ENCODE measurements at places on chromosomes 4 and X.

DNA sequence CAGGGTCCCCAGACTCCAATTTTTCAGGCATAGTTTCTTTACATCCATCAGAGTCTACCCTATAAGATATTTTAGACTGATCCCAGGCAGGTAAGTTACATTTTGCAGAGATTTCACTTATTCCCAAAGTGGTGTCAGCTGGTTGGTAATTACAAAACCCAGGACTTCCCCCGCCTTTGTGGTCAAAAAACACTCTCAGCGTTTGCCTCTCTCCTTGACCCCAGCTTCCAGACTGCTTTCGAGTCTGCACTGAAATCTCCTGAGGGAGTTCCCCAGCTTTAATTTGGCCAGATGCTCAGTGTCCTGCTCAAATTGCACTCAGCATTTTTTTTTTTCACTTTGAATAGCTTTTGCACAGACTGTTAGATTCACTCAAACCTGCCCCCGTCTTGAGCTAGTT, 11.2 kb upstream of the AMOT start:
- no peak for DNase-seq

DNA sequence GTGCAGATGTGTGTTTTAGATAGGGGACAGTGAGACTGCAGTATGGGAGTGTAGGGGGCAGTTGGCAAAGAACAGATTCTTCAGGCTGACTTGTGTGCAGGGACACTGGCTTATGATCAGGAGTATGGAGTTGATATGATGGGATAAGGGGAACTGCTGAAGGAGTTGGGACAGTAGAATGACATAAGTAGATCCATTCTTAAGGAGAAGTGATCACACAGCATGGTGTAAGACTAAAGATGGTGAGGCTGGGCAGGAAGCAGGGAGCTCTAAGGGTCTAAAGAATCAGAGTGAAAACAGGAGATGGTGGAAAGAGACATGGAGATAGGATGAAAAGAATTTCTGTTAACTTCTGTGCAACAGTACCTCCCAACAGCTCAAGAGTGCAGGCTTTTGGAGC, 70.7 kb downstream of the REELD1 start:
- DNase-seq: no peak

GRCh38 chr4:136900696-136901095, 631.6 kb downstream of the PCDH18 start:
- no peak for DNase-seq

GRCh38 chr4:38831653-38832052, 25.0 kb downstream of the TLR6 start:
- no peak for DNase-seq

DNA sequence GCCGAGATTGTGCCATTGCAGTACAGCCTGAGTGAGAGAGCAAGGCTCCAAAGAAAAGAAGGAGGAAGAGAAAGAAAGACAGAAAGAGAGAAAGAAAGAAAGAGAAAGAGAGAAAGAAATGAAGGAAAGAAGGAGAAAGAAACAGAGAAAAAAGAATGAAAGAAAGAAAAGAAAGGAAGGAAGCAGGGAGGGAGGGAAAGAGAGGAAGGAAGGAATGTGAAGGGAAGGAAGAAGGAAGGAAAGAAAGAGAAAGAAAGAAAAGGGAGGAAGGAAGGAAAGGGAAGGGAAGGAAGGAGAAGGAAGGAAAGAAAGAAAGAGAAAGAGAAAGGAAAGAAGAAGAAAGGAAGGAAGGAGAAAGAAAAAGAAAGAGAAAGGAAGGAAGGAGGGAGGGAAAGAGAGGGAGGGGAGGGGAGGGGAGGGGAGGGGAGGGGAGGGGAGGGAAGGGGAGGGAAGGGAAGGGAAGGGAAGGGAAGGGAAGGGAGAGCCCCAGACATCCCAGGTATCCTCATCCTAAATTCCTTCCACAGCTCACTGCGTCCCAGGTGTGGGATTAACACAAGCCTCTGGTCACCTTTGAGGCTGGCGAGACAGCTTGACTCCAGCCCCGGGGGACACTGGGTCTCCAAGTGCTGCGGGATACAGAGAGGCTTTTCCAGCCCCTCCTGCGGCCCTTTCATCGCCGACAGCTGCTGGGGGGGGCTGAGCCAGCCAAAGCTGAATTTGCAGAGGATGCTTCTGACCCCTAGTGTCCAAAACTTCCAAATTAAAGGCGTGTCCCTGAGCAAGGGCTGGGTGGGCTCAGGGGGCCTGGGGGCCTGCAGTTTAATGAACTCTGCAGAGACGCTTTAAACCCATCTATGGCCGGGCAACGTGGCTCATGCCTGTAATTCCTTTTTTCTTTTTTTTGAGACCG, 24.2 kb upstream of the CSF2RA start:
- DNase-seq: no peak

GRCh38 chrX:53831662-53832635, 145.4 kb upstream of the HUWE1 start:
- DNase-seq: no peak

GRCh38 chr4:21697583-21697982, 251.0 kb downstream of the KCNIP4 start:
- no peak for DNase-seq

- no peak for DNase-seq
These were observed 17.8 kb upstream of the TENM3 start for GRCh38 chr4:182225257-182225852.

GRCh38 chrX:37613933-37614332, 42.5 kb downstream of the LANCL3 start:
- DNase-seq: no peak

DNA sequence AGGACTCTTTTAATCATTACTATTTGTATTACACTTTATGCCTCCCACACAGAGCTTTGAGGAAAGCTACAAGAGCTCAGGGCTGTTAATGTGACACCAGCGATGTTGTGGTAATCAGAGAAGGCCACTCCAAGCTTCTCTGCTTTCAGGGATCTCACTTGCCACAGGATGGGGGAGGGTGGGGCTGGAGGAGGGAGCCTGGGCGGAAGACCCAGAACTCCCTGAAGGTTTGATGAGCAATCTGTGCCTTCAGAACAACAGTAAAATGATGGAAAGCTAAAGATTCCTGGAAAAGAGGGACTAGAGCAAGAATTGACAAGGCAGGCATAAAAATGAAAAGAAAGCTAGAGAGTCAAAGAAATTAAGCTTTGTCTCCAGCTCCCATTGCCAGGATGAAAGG, 75.6 kb downstream of the MAML3 start:
- DNase-seq: no peak

DNA sequence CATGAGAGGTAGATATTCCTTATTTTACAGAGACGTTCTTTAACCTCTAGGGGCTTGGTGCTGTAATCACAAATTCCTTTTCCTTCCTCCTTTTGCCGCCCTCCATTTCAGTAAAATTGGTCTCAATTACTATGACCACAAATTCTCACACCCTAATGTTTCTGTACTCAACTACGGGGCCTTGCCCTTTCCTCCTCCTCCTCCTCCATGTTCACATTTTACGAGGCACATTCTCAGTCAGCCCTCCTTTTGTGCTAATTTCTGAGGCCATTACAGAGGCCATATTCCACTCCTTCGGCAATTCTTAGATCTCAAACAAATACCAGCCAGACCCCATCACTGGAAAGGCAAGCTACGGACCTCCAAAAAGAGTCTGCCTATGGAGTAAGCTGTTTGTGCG, 92.1 kb downstream of the SH3KBP1 start:
- DNase-seq: no peak

DNA sequence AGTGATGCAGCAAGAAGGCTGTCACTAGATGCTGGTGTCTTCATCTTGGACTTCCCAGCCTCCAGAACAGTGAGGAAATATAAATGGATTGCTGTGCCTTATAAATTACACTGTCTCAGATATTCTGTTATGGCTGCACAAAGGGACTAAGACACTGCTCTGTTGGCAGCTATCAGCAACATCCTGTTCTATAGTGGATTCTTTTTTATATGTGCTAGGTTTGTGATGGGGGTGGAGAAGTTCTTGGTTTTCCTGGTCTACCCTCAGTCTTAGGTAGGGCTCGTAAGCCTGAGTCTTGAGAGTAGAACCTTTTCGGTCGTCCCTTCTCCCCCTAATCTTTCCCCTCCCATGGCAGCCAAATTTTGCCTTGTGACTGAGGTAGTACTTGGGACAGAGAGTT, 17.3 kb downstream of the STIM2 start:
- no peak for DNase-seq

GRCh38 chr4:94595880-94596483, 144.2 kb downstream of the PDLIM5 start:
- no peak for DNase-seq

GRCh38 chr4:8655411-8656184, 63.0 kb downstream of the CPZ start:
- no peak for DNase-seq

GRCh38 chr4:76641351-76641750, 206.3 kb downstream of the SHROOM3 start:
- DNase-seq: no peak

DNA sequence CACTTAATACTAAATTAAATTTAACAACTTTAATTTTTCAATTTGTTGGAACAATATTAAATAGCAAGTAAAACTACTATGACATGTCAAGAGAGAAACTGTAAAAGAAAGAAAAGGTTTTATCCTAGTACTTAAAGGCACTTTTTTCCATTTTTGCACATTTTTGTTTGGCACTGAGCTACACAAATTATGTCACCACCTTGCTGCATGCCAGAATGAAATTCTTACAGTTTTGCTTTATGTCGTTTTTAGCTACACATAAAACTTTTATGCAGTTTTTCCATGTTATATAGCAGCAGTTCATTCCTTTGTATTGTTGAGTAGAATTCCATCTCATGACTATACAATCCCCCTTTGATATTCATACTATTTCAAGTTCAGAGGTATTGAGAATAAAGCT, 99.1 kb upstream of the RXFP1 start:
- DNase-seq: no peak

DNA sequence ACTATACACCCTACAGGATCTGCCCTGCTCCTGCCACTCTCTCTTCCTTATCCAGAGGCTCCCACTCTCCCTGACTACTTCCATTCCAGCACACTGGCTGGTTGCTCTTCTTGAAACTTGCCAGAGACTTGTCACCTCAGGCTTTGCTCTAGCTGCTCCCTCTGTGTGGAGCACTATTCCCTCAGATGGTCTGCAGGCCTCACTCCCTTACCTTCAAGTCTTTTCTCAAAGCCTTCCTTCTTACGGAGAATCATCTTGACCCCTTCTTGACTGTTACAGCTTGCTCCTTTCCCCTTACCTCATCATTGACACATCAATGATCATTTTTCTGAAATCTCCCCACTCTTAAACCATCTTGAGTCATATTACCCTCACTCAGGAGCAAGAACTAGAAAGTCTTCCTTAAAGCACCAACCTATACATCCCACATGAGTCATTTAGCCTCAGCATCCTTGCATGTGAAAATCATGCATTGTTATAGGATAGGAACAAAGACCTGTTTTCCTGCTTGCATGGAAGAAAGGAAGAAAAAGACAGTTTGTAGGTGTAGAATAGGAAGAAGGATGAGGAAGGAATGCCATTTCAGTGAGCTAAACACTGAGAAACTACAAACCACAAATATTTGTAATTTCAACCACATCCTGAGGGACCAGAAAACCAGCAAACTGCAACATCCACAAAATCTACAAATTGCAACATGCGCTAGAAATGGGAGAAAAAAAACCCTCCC, 55.7 kb downstream of the ANTXR2 start:
- no peak for DNase-seq

DNA sequence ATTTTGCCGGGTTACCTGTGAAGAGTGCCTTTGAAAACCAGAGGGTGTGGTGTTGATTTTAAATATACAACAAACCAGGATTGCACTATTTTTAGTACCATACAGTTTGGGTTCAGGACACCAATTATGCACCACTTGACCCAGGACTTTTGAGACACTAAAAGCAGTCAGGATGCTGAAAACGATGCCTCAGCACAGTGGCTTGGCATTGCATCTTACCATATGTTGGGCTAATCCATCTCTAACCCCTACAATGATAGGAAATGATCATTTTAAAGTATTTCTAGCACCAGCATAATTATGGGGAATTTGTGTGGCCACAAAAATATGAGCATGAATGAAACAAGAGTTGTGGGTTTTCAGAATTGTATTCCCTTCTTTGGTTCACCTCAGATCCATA, 4.1 kb downstream of the IBSP start:
- DNase-seq: no peak

DNA sequence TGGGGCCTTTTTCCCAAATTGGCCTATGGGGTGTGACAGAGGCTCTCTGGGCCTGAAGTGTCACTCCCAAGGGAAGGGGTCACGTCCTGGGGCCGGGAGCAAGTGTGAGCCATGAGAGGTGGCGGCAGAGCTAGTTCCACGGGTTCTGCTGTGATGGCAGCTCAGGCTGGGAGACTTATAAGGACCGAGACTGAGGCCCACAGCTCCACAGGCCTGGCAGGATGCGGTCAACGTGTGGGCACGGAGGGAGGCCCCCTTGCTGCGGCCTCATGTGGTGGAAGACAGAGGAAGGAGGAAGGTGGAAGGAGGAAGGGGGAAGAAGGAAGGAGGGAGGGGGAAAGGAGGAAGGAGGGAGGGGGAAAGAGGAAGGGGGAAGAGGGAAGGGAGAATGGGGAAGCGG, 7.2 kb upstream of the CPLX1 start:
- DNase-seq: no peak

DNA sequence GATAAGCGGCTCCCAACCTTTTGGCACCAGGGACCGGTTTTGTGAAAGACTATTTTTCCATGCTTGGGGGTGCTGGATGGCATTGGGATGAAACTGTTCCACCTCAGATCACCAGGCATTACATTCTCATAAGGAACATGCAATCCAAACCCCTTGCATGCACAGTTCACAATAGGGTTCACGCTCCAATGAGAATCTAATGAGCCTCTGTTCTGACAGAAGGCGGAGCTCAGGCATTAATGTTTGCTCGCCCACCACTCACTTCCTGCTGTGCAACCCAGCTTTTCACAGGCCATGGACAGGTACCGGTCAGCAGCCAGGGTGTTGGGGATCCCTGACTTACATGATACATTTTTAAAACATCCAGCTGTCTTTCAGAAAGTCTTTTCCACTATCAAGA, 187.3 kb downstream of the SLC39A8 start:
- no peak for DNase-seq

DNA sequence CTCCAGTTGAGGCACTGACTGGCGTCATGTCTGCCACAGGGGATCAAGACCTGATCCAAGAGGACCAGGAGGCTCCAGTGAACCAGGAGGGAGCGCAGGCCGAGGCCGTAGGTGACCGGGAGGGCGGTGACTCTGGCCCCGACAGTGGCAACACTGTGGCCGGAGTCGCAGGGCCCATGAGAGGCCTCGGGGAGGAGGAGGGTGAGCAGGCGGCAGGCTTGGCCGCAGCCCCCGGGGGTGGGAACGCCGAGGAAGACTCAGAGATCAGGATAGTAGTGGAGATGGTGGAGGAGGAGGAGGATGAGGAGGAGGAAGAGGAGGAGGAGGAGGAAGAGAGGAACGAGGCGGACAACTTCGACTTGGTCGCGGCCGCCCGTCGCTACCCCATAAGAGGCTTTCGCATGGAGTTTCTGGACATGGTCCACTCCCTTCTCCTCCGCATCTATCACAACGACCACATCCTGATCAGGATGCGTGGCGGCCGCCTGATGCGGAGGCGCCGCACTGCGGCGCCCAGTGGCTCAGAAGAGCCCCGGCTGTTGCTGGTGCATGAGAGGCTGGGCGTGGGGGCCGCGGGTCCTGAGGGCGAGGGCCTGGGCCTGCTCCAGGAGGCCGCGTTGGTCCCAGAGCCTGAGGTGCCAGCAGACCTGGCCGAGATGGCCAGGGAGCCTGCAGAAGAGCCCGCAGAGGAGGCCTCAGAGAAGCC, 560 bp downstream of the CT47C1 start:
- no peak for DNase-seq
